ENCODE measurements at places on chromosomes 12 and 14. TPM values are rescaled to one million over a fixed set of nuclear protein-coding genes. Genes with fewer than 3 reads are reported as not detected.

DNA sequence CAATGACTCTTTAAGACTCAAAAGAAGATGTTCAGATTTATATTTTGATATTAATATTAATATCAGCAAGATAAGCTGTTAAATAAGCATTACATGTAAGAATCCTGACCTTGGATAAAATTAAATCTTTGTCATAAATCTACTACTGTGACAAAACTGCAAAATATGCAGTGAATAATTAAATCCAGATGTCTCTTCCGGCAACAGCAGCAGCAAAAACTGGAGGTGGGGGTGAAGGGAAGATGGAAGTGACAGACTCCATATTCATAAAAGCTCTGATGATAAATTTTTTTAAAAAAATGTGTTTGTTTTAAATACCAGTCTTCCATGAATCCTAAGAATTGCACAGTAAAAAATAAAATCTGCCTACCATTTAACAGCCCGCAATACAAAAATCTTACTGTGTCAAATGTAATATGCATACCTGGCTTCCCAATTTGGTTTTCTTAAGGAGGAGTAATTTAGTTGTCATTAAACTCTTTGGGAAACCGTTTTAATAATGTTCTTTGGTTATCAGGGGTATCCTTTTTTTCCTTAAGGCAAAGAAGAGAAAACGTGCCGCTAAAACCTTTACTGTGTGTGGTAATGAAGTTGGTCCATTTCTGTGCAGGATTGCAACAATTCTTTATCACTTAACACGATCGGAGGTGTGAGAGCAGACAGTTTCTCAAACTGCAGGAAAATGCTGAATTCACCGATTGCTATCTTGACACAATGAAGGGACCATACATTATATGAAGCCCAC lies 478.2 kb downstream of the DIO2 start:
- no peak overlapping the region for H3K4me3 ChIP-seq
- H3K27ac ChIP-seq = no peak overlapping the region
- no peaks in the 10 kb centered on the region for H3K4me1 ChIP-seq
- no peaks in the 10 kb centered on the region for H3K27me3 ChIP-seq
- DNase-seq = no peak

DNA sequence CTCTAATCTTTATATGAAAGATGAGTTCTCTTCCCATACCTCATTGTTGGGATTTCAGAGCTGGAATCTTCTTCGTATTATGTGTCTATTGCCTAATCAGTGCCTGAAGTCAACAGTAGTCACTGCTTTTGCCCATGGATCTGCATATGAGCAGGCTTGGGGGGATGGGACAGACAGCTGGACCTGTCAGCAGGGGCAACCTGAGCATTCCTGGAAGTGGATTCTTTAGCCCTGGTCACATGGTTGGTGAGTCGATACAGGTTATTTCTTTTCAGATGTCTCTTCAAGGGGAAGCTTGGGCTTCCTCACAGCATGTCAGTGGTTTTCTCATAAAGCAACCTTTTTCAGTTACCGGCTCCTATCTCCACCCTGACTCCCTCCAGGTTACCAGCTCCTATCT lies 97.3 kb upstream of the RBM19 start:
- DNase-seq = no peak
- H3K27ac ChIP-seq = no peak overlapping the region
- no peaks in the 10 kb centered on the region for H3K27me3 ChIP-seq

DNA sequence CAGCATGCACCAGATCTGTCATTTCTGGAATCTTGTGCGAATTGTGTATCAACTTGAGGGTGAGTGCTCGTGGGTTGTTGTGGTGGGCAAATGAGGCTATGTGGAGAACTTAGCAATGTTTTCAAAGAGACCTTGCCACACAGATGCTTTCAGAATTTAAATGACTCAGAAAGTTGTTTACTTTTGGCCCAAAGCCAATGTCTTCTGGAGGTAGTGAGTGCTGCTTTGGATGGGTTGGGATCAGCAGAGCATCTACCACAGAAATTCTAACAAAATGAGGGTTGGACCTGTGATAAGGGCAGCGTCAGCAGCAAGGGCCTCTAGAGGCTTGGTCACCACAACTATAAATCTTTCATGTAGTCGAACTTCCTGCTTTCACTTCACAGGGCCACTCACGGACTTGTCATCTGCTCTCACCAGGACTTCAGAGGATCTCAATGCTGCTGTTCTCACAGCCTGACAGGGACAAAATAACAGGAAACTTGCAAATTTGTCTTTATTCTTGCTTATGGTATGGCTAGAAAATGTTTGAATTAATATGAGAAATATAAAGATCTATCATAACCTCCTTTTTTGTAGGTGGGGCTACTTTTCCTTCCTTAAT lies 111.4 kb downstream of the DACT1 start:
- no peaks in the 10 kb centered on the region for H3K36me3 ChIP-seq
- H3K27me3 ChIP-seq = no peaks in the 10 kb centered on the region
- no peak overlapping the region for H3K27ac ChIP-seq
- no peak for DNase-seq
- peak overlapping the region; percentile 26 for H3K4me3 ChIP-seq
- H3K4me1 ChIP-seq = peaks cover 38% of the 10 kb centered on the region

DNA sequence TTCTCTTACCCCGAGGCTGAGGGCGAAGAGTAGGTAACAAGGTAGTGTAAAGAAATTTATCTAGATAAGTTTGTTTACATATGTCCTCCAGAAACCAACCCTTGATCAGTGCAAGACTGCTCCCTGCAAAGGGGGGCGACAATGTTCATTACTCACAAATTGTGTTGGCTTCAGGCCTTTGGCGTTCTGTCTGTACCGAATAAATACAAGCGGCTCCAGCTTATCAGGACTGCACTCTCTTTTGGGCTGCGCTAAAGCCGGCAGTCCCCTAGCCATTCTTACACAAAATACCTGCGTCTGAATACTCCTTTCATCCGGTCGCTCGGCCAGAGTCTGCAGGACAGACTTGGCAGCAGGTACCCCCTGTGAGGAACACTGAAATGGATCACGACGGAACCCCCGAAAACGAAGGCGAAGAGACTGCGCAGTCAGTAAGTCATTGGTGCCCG lies 116.4 kb downstream of the PPHLN1 start:
- no peak overlapping the region for H3K27ac ChIP-seq
- DNase-seq = no peak
- no peak overlapping the region for H3K4me3 ChIP-seq
- no peaks in the 10 kb centered on the region for H3K27me3 ChIP-seq
- H3K4me1 ChIP-seq = peaks cover 10% of the 10 kb centered on the region

DNA sequence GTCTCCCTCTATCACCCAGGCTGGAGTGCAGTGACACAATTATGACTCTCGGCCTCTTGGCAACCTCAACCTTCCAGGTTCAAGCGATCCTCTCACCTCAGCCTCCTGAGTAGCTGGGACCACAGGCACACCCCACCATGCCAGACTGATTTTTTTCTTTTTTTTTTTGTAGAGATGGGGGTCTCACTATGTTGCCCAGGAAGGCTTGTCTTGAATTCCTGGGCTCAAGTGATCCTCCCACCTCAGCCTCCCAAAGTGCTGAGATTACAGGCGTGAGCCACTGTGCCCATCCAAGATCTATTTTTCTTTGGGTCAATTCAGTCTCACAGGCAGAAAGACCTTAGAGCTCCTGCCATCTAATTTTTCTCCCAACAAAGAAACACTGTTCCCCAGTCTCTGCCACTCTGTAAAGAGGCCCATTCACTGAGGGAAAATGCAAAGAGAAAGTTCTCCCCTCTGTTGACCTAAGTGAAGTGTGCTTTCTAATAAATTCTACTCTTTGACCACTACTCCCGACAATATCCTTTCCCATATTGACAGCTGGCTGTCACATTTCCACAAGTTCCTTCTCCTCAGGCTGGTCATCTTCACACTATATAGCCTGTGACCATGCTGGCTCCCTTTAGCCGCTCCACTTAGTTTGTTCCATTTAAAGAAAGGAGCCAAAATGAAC lies 23.3 kb downstream of the TMED8 start:
- H3K36me3 ChIP-seq = no peaks in the 10 kb centered on the region
- H3K4me3 ChIP-seq = no peak overlapping the region
- no peaks in the 10 kb centered on the region for H3K4me1 ChIP-seq
- no peak for DNase-seq
- no peak overlapping the region for H3K27ac ChIP-seq
- H3K27me3 ChIP-seq = no peaks in the 10 kb centered on the region

DNA sequence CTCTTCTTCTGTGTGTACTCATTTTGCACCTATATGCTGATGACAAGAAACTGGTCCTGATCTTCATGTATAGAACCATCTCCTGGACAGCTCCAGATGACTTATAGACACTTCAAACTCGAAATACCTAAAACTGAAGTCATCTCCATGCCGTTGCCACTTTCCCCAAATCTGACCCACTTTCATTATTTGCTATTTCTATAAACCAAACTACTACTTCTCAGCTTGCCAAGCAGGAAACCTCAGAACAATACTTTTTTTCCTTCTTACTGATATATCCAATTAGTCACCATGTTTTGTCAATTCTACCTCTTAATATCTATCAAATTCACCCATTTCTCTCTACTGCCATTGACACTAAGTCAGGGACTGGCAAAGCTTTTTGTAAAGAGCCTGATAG lies 14.8 kb downstream of the SGPP1 start:
- no peak overlapping the region for H3K4me3 ChIP-seq
- no peak overlapping the region for H3K27ac ChIP-seq
- H3K36me3 ChIP-seq = peaks cover 3% of the 10 kb centered on the region
- H3K4me1 ChIP-seq = peaks cover 9% of the 10 kb centered on the region
- H3K27me3 ChIP-seq = no peaks in the 10 kb centered on the region

DNA sequence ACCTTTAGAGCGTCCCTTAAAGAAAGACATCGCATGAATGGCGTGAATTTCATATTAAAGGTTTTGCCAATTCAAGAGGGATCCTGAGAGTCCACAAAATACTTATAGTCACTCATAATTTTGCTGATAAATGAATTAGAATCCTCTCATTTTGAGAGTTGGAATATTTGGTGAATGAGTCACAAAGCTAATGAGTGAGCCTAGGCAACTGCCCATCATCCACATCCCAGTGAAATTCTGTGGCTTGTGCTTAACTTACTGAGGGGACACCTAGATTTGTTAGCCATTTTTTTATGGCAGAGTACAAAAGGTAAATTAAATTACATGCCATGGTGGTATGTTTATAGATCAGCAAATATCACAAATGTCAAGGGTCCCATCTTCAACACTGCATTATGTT lies 12.7 kb upstream of the NOXRED1 start:
- H3K4me3 ChIP-seq = no peak overlapping the region
- no peaks in the 10 kb centered on the region for H3K27me3 ChIP-seq
- H3K27ac ChIP-seq = no peak overlapping the region

- no peaks in the 10 kb centered on the region for H3K4me1 ChIP-seq
- no peaks in the 10 kb centered on the region for H3K27me3 ChIP-seq
- no peak overlapping the region for H3K27ac ChIP-seq
Measured at GRCh38 chr12:121089031-121089812, 43.5 kb upstream of the P2RX7 start.

- no peak for DNase-seq
- no peak overlapping the region for H3K4me3 ChIP-seq
- no peaks in the 10 kb centered on the region for H3K27me3 ChIP-seq
Measured at GRCh38 chr12:25242981-25243679, 7.6 kb downstream of the KRAS start.

DNA sequence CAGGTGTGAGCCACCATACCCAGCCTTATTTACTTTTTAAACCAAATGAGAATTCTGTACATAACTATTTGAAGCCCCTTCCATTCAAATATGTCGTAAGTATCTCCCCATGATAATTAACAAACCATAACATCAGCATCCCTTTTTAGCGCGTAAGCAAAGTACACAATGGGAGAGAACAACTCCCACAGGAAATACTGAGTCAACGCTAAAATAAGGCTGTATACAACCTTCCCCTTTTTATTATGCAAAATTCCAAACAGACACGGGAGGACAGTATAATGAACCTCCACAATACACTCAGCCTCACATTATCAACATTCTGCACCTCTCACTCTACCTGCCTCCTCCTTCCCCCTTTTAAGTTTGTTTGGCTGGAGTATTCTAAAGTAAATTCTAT lies 73.5 kb downstream of the CCDC88C start:
- H3K36me3 ChIP-seq = no peaks in the 10 kb centered on the region
- H3K27me3 ChIP-seq = no peaks in the 10 kb centered on the region
- H3K4me3 ChIP-seq = no peak overlapping the region
- no peak for DNase-seq
- H3K27ac ChIP-seq = no peak overlapping the region
- H3K4me1 ChIP-seq = no peaks in the 10 kb centered on the region

DNA sequence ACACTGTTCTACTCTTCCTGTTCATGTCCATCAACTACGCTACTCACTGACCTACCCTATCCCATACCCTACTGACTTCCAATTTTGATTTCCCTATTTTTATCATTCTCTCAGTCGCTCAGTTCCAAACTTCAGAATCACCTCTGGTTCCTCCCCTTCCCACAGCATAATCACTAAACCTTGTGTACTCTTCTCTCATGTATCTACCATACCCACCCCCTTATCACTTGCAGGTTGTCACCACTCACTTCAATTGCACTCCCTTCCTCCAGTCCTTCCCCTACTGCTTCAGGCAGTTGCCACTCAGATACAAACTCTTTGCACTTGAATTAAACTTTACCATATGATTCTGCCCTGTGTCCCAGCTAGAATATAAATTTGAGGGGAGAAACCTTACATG lies 6.3 kb downstream of the RACGAP1 start:
- DNase-seq = no peak
- no peaks in the 10 kb centered on the region for H3K36me3 ChIP-seq
- H3K27ac ChIP-seq = no peak overlapping the region
- H3K4me3 ChIP-seq = no peak overlapping the region
- no peaks in the 10 kb centered on the region for H3K27me3 ChIP-seq
- H3K4me1 ChIP-seq = peaks cover 10% of the 10 kb centered on the region

GRCh38 chr12:40946612-40947194 lies 241.4 kb upstream of the PDZRN4 start:
- no peaks in the 10 kb centered on the region for H3K4me1 ChIP-seq
- H3K27me3 ChIP-seq = no peaks in the 10 kb centered on the region
- no peaks in the 10 kb centered on the region for H3K36me3 ChIP-seq
- H3K4me3 ChIP-seq = no peak overlapping the region
- no peak overlapping the region for H3K27ac ChIP-seq

DNA sequence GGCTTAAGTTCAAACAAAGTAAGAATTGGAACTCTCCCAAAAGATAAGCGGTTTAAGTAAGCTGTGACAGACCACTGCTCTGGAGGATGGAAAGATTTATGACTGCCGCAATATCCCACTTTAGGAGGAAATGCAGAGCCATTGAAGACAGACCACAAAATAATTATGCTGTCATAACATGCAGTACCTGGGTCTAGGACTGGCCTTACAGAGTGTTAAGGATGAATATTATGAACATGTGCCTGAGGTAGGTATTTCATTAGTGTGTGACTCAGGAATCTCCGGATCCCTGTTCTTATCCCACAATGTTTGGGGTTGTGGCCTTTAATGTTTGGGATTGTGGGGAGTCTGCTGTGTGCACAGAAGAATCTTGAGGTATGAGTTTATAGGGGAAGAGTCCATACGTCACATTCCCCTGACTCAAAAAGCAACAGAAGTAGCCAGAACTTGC lies 114.9 kb downstream of the SAMD4A start:
- no peak overlapping the region for H3K4me3 ChIP-seq
- DNase-seq = no peak
- no peaks in the 10 kb centered on the region for H3K36me3 ChIP-seq
- no peaks in the 10 kb centered on the region for H3K27me3 ChIP-seq
- peaks cover 52% of the 10 kb centered on the region for H3K4me1 ChIP-seq
- peak overlapping the region; percentile 89 for H3K27ac ChIP-seq

GRCh38 chr12:2696136-2696535 lies 98.6 kb upstream of the FKBP4 start:
- no peak for DNase-seq
- peaks cover 7% of the 10 kb centered on the region for H3K4me1 ChIP-seq
- no peaks in the 10 kb centered on the region for H3K27me3 ChIP-seq
- no peak overlapping the region for H3K4me3 ChIP-seq

CMKLR1 gene
- 56.6 TPM for total RNA-seq

SPRING1 gene
- total RNA-seq = 36.8 TPM

GDF11 gene
- 3.0 TPM for total RNA-seq

FGD4 gene
- 61.6 TPM for total RNA-seq

DAO gene
- not detected for total RNA-seq

OVCH1 gene
- 3.0 TPM for total RNA-seq

FMNL3 gene
- total RNA-seq = 37.4 TPM

AP1G2 gene
- total RNA-seq = 61.7 TPM

ITPR2 gene
- 86.3 TPM for total RNA-seq
